ENCODE measurements at places on chromosomes 4 and X.

DNA sequence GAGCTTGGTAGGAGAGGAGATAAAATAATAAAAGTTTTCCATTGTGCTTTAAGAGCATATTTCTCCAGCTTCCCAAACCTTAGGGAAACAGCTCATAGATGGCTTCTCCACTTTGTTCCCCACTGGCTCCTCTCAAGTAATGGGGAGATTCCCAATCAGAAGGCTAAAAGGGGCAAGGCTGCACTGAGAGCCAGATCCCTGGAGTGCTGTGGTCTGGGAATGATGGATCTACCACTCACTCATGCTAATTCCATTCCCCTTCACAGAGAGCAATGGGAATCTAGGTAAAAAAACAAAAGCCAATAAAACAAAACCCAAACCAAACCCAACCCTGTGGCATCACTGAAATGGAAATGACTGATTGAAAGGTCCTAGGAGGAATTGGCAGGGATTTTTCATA, 219.7 kb upstream of the MBNL3 start:
- no peak for DNase-seq

DNA sequence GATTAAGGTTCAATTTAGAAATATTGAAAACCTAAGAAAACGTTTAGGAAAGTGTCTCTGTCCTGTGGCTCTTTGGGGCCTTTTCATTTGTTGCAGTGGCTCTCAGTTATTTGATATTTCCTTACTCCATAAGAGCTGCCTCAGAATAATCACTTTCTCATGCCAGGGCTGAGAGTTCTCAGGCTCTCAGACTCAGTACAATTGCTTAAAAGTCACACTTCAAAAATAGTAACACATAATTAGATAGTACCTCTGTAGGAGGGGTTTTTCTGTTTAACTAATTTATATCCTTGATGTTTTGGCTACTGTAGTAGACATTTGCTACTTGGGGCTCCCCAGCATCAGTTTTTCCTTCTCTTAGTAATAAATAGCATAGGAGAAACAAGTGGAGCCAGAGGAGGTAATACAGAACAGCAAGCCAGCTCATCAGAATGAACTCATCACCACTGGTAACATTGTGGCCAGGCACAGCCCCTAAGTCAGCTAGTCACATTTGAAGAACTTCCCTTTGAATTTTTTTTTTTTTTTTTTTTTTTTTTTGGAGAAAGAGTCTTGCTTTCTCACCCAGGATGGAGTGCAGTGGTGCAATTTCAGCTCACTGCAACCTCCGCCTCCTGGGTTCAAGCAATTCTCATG, 8.0 kb upstream of the HNRNPD start:
- DNase-seq: peak; percentile 30

GRCh38 chr4:60544981-60545380, 655.1 kb upstream of the ADGRL3 start:
- no peak for DNase-seq

GRCh38 chr4:11470438-11471045, 41.8 kb upstream of the HS3ST1 start:
- DNase-seq: no peak

- no peak for DNase-seq
These were observed 739.3 kb upstream of the NDST4 start for GRCh38 chr4:115852767-115853091.

DNA sequence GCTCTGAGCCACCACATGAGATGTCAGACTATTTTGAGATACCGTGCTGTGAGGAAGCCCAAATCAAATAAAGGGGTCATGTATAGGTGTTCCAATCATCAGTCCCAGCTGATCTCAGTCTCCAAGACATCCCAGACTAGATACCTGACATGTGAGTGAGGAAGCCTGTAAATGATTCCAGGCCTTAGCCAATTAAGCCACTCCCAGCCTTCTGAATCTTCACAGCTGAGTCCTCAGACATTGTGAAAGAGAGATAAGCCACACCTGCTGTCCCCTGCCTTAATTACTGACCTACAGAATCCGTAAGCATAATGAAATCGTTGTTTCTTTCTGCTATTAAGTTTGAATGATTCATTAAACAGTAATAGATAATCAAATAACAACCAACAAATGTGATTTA, 671.4 kb downstream of the ZNF674 start:
- DNase-seq: no peak

- DNase-seq: no peak
These were observed 394.7 kb downstream of the IL1RAPL1 start for GRCh38 chrX:28981952-28982351.

- no peak for DNase-seq
These were observed 840.6 kb downstream of the TRAM1L1 start for GRCh38 chr4:116244771-116245170.

GRCh38 chrX:101906136-101906796, 25.6 kb downstream of the ZMAT1 start:
- DNase-seq: no peak

DNA sequence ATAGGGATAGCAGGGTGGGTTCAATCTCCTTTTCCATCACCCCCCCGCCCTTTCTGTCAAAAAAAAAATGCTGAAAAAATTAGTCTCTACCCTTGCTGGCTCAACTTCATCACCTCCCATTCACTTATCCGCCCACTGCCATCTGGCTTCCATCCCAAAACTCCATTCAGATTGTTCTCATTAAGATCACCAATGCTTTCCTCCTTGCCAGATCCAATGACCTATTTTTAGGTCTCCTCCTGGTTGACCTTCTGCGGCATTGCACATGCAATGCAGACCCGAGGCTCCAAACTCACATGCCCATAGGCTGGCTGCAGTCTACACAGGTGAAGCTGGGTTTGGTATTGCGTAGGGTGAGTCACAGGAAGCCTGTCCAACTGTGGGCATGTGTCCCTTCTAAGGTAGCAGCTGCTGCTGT, 21.1 kb upstream of the STIM2 start:
- peak; percentile 84 for DNase-seq

- DNase-seq: peak; percentile 77
These were observed 247.9 kb downstream of the ARHGAP24 start for GRCh38 chr4:85722807-85723206.

DNA sequence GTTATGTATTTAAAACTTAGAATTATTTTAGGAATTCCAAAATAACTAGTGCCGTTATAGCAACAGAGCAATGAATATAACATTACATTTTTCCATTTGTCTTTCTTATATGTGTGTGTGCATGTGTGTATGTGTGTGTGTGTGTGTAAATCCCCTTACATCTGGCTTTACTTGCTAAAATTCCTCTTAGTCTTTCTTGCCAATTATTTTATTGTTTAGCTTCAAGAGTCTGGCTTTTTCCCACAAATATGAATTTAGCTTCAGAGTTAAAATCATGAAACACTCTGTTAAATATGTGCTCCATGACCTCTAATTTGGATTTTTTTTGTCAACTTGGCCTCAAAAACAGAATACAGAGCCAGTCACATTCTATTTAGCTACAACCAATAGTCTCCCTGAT, 18.9 kb downstream of the FGF13 start:
- DNase-seq: no peak

DNA sequence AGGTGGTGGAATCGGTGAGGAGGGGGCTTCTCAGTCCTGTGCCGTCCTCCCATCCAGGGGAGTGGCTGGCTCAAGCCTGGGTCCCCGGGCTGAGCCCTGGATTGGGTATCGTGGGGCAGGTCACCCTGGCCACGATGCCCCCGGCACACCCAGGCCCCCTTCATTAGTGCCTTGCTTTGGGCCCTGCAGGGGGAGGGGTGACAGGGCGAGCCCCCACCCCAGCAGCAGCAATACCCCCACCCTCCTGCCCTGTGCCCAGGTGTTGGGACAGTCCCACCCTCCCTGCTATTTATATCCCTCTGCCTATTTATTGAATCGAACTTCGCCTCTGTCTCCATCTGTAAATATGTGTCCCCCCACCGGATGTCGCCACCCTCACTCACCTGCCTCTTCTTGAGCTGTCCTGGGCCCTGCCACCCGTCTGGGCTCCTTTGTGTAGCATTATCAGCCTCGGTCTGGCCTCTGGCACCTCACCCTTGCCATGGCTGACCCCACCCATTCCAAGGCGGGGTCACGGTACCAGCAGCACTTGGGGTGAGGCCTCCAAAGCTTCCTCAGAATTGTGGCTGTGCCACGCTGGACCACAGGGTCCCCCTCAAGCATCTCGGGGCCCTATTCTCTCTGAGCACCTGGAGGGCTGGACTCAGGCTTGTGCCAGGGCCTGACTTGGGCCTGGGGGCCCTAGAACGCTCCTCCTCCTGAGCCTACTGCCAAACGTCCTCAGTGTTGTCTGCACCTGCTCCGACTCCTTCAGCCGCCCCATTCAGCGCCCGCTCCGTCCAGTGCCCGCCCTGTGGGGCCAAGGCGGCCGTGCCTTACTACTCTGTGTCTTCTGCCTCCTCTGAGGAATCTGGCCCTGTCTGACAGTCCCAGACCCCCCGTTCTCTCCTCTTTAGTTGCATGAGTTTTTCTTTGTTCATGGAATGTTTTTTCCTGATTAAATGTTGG, 6.1 kb downstream of the LAGE3 start:
- DNase-seq: no peak

DNA sequence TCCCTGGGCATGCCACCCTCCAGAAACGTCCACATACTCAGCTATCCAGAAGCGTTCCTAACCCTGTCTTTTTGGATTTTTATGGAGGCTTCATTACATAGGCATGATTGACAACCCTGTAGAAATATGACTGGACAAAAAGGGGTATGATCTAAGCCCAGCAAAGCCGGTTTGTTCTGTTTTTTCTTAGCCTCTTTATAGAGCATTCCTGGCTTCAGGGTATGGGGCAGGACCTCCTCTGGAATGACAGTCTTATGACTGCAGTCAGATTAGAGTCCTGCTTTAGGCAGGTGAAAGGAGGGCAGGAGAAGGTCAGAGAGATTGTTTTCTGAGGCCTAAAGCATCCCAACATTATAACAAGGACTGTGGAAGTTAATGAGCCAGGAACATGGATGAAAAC, 137.4 kb downstream of the DCLK2 start:
- no peak for DNase-seq

DNA sequence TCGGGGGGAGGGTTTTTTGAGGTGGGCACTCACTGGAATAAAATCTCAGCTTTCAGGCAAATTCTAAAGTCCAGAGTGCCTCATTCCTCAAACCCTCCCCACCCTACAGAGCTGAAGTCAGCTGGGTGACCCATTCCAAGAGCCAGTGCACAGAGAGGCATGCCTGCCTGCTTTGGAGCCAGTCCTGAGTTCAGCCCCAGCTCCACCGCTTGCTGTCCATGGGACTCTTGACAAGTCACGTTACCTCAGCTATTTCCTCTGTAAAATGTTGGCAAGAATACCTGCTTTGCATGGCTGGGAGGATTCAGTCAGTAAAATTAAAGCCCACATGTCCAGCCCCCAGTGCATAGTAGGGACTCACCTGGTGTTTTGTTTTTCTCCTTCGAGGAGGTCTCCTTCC, 125.9 kb upstream of the PJA1 start:
- DNase-seq: no peak

GRCh38 chrX:97790850-97791249, 907.1 kb downstream of the RPA4 start:
- DNase-seq: no peak

GRCh38 chrX:13198056-13198761, 121.6 kb downstream of the ATXN3L start:
- DNase-seq: no peak

DNA sequence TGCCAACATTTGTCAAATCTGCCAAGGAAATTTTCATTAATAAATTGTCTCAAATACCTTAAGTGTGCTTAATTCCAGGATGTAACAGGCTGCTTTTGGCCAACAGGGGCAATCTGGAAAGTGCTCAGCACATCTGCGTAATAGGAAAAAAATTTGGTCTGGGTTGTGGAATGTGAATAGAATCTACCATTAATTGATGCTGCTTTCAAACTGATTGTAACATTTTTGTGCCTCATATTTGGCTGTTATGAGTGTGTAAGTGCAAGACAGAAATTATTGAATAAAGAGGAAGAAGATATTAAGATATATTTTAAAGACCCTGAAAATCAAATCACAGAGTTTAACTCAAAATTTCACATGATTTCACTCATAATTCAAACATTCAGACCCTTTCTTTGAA, 41.1 kb downstream of the REELD1 start:
- peak; percentile 39 for DNase-seq

- no peak for DNase-seq
These were observed 605.1 kb downstream of the BCOR start for GRCh38 chrX:39492497-39493162.

GRCh38 chrX:82756272-82756671, 751.8 kb upstream of the POU3F4 start:
- no peak for DNase-seq

- no peak for DNase-seq
These were observed 56.0 kb downstream of the BANK1 start for GRCh38 chr4:101846550-101846949.

DNA sequence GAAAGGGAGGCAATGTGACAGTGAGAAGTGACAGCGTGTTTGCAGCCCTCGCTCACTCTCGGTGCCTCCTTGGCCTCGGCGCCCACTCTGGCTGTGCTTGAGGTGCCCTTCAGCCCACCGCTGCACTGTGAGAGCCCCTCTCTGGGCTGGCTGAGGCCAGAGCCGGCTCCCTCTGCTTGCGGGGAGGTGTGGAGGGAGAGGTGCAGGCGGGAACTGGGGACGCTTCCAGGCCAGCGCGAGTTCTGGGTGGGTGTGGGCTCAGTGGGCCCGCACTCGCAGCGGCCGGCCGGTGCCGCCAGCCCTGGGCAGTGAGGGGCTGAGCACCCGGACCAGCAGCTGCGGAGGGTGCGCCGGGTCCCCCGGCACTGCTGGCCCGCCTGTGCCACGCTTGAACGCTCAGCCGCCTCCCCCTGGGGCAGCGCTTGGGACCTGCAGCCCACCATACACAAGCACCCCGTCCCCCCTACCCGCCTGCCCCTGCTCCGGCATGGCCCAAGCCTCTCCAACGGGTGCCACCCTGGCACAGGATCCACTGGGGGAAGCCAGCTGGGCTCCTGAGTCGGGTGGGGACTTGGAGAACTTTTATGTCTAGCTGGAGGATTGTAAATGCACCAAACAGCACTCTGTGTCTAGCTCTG, 1142.8 kb upstream of the INTU start:
- DNase-seq: no peak

DNA sequence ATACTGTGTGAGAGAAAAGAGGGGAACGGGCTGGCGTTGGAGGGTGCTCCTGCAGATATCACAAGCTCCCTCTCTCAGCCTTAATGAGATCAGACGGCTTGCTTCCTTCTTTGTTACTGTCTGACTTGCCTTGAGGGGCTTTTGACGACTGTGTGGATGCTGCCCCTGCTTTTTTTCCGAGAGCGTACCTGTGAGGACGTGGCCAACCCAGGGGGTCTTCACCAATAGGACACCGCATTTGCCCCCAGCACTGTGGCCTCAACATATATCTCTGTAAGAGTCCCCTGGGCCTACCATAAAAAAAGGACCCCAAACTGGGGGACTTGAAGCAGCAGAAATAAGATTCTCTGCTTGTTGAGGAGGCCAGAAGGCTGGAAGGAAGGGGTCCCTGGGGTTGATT, 143.9 kb downstream of the SHOX start:
- no peak for DNase-seq

DNA sequence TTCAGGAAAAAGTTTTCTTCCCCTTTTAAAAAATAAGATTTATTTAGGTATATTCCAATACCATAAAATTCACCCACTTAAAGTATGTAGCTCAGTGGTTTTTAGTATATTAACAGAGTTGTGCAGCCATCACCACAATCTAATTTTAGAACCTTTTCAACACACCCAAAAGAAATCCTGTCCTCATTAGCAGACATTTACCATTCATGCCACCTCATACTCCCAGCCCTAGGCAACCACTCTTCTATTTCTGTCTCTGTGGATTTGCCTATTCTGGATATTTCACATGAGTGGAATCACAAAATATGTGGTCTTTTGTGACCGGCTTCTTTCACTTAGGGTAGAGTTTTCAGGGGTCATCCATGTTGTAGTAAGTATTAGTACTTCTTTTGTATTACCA, 7.4 kb downstream of the ZNF81 start:
- DNase-seq: no peak

GRCh38 chr4:168553714-168554370, 57.0 kb downstream of the PALLD start:
- no peak for DNase-seq

GRCh38 chr4:152342293-152342692, 193.6 kb downstream of the FBXW7 start:
- peak; percentile 79 for DNase-seq
